ENCODE measurements at places on chromosomes 3 and 15.

- DNase-seq = no peak
These were observed 268.5 kb downstream of the SQOR start for GRCh38 chr15:45903283-45903682.

- DNase-seq = no peak
These were observed 302.2 kb downstream of the TUSC7 start for GRCh38 chr3:117011687-117012250.

- no peak for DNase-seq
These were observed 8.5 kb upstream of the ANPEP start for GRCh38 chr15:89822951-89823711.

DNA sequence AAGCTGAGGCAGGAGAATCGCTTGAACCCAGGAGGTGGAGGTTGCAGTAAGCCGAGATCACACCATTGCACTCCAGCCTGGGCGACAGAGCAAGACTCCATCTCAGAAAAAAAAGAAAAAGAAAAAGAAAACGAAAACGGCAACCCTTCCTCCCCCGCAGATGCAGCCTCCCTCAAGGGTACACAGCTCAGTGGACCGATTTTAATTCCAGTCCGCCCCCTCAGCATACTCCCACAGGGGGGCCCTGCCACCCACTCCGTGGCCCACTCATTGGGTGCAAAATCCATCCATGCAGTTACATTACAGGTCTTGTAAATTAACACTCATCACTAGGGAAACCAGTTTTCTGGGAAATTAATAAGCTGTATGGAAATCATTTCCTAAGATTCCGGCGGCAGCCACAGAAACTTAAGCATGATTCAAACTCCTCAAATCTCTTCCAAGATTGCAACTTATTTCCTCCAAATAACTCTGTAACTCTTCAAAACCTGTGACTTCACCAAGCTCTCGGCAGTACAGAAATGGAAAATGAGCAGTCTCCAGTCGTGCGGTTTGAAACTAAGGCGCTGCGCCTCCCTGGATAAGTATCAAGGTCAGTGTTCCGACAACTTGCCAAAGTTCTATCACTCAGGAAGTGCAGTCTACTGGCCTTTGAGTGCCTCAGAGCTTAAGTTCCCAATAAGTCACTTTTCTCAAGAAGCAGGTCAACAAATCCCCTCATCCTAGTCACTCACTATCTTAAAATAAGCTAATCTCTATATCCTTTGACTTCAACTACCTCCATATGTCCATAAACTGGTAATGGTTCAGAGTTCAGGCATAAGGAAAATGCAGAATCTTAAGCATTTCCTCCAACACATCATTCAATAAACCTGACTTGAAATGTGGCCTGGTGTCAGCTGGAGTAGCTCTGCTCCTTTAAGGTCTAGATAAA lies 24.7 kb upstream of the KLHL6 start:
- DNase-seq = no peak

- no peak for DNase-seq
These were observed 38.9 kb downstream of the ABHD2 start for GRCh38 chr15:89127054-89127702.

GRCh38 chr3:127124120-127124519 lies 68.8 kb upstream of the PRR23E start:
- DNase-seq = no peak

DNA sequence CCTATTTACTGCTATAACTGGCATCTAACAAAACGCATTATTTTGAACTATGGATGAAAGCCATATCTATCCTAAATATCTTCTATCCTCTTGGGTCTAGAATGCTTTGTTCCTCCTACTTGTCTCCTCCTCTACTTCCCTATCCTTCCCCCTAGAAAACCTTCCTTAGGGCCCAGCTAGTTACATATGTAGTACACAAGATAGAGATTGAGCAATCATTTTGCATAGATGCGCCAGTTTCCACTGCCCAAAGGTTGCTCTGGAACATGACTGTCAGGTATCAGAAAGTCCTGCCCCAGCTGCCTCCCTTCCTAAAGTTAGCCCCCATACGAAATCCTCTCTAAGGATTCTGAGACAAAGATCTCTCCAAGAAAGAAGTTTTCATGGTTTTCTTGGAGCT lies 55.1 kb downstream of the GPR160 start:
- DNase-seq = no peak

DNA sequence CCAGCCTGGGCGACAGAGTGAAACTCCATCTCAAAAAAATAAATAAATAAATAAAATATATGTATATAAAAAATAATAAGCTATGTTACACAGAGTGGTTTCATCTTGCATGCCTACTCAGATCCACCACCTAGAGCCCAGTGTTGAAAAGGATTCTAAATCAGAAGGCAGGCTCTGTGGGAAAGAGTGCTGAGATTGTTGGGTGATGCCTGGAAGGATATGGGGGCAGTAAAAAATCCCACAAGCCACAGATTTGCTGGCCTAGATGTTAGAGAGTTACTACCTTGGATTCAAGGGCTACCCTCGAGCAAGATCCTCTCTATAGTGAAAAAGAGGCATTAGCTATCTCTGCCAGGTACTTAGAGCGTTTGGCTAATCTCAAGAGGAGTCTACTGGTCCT lies 144.3 kb downstream of the STAC start:
- no peak for DNase-seq

DNA sequence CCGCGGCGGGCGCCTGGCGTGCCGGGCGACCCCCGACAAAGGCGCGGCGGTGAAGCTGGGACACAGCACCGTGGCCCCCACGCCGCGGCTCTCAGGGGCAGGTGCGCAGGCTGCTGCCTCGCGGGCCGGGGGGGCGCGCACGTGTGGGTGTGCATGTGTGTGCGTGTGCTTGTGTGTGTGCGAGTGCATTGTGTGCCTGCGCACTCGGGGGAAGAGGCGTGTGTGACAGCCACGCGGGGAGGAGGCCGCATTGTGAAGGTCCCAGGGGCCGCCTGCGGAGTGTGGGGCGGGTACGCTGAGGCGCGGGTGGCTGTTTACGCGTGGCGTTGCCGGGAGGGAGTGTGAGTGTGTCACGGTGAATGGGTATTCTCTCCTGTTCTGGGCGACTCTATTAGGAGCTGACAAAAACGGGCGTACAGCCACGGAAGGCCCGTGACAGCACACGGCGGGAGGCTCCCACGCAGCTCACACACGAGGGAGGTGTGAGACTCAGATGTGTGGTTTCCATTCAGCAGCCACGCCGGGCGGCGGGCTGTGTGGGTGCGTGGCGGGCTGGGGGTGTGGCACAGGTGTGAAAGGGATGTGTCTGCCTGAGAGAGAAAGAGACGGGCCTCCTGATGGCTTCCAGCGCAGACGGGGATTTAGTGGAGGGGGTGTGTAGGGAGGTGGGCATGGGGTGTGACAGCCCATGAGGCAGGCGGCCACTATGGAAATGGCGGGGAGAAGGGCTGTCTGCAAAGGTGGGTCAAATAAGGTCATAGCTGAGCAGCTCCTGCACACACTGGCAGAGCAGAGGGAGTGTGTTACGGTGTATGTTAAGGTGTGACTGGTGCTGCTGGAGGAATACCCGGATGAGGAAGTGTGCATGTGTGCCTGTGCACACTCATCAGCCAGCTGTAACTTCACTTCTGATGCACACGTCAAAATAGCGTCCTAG lies 750 bp downstream of the PODXL2 start:
- peak; percentile 41 for DNase-seq

DNA sequence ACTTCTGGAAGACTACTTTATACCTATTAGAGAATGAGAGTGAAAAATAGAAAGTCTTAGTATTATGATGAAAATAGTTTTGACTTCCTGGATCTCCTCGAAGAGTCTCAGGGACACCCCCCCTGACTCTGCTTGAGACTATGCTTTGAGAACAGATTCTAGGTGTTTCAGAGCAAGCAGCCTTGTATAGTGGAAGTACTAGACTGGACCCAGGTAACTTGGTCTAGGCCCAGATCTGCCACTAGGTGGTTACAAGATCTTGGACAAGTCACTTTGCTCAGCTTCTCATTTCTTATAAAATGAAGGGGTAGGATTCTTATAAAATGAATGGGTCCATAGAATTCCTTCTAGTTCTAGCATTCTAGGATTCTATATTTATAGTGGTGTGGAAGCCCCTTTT lies 9.1 kb downstream of the ABHD5 start:
- no peak for DNase-seq

DNA sequence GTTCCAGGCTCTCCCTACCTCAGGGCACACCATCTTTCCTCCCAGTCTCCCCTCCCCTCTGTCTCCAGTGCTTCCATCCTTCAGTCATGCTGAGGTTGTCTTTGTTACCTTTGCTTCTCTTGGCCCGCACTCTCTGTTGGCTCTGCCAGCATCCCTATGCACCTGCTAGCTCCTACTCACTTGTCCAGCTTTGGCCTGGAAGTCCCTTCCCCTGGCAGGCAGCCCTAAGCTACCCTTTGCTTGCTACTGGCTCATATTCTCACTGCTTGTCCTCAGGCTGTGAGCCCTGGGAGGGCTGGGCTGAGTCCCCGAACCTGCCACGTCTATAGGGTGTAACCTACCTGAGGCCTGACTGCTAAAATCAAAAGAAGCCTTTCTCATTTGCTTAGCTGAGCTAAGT lies 122.7 kb downstream of the PGPEP1L start:
- DNase-seq = no peak

DNA sequence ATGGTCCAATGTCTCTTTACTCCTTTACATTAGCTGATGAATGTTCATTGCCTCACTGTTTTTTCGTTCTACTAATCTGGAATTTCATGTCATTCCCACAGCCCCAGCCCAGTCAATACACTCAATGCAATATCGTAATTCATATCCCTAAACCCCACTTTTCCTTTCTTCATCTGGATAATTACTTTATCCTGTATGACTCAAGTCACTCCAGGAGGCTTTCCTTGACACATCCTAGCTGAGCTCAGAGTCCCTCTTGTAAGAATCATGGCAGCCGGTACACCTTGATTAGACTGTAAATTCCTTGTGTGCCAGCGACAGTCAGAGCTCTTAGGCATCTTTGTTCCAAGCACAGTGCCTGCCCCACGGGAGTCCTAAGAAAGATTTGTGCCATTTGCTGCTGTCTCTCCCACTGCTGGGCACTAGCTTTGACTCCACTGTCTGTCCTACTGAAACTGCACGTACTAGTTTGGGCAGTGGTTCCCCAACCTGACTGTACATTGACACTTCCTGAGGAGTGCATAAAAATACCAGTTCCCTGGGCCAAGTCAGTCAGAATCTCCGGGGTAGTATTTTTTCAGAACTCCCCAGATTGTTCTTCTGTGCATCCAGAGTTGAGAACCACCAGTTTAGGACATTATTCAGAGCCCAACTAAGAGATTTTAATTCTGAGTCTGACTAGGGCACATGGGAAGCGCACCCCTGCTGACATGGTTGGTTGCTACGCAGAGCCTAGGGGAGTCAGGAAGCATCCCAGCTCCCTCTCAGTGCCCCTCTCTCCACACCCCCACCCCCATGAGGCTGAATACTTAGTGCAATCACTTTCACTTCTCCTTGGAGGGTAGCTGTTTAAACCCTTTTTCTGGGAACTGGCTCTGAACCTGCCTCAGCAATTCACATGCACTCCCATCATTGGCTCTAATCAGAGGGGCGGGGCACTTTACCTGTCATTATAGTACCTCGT lies 19.5 kb upstream of the C3orf70 start:
- no peak for DNase-seq

DNA sequence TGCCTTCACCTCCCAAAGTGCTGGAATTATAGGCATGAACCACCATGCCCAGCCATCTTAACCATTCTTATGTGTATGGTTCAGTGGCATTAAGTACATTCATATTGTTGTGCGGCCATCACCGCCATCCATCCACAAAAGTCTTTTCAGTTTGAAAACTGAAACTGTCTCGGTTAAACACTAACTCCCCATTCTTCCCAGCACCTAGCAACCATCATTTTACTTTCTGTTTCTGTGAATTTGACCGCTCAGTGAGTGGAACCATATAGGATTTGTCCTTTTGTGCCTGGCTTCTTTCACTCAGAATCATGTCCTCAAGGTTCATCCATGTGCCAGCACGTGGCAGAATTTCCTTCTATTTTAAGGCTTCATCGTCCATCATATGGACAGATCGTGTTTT lies 5.8 kb downstream of the MCM2 start:
- DNase-seq = no peak

DNA sequence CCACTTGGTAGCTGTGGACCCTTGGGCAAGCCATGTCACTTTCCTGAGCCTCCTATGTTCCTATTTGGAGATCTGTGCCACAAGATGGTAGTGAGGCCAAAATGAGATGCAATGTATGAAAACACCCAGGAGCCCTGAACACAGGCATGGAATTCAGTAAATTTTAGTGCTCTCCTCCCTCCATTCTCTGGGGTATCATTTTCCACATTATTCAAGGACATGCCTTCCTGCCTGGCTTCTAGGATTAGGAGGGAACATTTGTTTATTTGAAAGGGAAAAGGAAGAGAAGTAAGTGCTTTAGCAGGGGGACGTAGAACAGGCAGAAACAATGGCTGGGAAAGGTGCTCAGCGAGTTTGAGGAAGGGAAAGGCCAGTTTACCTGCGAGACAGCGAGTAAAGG lies 98.8 kb downstream of the ATG7 start:
- no peak for DNase-seq

GRCh38 chr15:64247535-64247905 lies 84.7 kb upstream of the PPIB start:
- no peak for DNase-seq

- DNase-seq = no peak
These were observed 199.6 kb upstream of the GADL1 start for GRCh38 chr3:31094048-31094447.

DNA sequence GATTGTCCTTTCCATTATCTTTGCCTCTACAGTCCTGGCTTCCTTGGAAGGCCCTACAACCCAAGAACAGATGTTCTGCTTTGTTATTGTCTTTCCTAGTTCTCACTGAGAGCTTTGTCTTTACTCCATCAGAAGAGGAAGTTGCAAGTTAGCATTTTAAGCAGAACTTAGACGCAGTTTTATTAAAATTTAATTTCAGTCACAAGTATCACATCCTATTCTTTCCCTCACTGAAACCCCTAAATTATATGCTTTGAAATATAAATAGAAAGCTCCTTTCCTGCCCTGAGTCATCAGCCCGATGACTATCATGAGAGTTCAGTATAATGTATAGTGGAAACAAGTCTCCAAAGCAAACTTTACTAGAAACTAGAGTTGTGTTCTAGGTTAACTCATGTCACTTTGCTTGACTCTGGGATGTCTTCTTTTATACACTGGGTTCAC lies 291.2 kb upstream of the RBMS3 start:
- DNase-seq = no peak

- DNase-seq = no peak
These were observed 7.5 kb downstream of the ISLR start for GRCh38 chr15:74180881-74181602.

- no peak for DNase-seq
These were observed 37.5 kb downstream of the PML start for GRCh38 chr15:74032046-74032445.

GRCh38 chr3:149593418-149594160 lies 64.2 kb downstream of the WWTR1 start:
- DNase-seq = no peak

GRCh38 chr3:52781741-52782140 lies 4.3 kb downstream of the ITIH1 start:
- no peak for DNase-seq

- DNase-seq = peak; percentile 32
These were observed 589 bp upstream of the GPR27 start for GRCh38 chr3:71752831-71753700.

GRCh38 chr3:46478341-46478740 lies 13.6 kb upstream of the LTF start:
- no peak for DNase-seq

- DNase-seq = no peak
These were observed 54.6 kb downstream of the UMPS start for GRCh38 chr3:124784686-124785382.
